ENCODE measurements at places on chromosomes 4 and X. TPM values are rescaled to one million over a fixed set of nuclear protein-coding genes. Genes with fewer than 3 reads are reported as not detected.

The ARHGAP36 gene
- not detected for total RNA-seq

The PASD1 gene
- total RNA-seq: not detected

The SPATA4 gene
- 0.66 TPM for total RNA-seq

The SLITRK4 gene
- 0.99 TPM for total RNA-seq

GRCh38 chr4:76758290-76758882 lies 139.6 kb downstream of the SOWAHB start:
- peak; percentile 71 for DNase-seq
- peaks cover 35% of the 10 kb centered on the region for H3K4me1 ChIP-seq
- no peak overlapping the region for H3K4me3 ChIP-seq
- H3K27ac ChIP-seq: peak overlapping the region; percentile 51
- H3K27me3 ChIP-seq: no peaks in the 10 kb centered on the region

DNA sequence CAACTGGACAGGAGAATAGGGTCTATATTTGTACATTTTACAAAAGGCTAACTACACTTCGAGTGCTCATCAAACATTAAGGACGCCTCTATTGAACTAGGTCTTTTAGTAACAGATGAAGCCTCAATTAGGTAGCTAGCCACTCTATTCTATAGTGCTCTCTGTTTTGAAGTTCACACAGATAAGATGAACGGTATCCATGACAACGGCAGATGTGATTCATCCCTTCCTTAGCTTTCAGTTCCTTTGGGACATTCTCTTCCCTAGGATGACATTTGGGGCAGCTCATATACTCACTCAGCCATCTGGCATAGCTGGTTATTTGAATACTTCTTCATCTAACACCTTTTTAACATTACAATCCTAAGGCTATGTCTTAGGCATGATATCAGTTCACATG lies 62.4 kb upstream of the WDFY3 start:
- DNase-seq: peak; percentile 58
- no peaks in the 10 kb centered on the region for H3K36me3 ChIP-seq
- no peak overlapping the region for H3K27ac ChIP-seq
- H3K4me1 ChIP-seq: no peaks in the 10 kb centered on the region
- H3K27me3 ChIP-seq: no peaks in the 10 kb centered on the region

DNA sequence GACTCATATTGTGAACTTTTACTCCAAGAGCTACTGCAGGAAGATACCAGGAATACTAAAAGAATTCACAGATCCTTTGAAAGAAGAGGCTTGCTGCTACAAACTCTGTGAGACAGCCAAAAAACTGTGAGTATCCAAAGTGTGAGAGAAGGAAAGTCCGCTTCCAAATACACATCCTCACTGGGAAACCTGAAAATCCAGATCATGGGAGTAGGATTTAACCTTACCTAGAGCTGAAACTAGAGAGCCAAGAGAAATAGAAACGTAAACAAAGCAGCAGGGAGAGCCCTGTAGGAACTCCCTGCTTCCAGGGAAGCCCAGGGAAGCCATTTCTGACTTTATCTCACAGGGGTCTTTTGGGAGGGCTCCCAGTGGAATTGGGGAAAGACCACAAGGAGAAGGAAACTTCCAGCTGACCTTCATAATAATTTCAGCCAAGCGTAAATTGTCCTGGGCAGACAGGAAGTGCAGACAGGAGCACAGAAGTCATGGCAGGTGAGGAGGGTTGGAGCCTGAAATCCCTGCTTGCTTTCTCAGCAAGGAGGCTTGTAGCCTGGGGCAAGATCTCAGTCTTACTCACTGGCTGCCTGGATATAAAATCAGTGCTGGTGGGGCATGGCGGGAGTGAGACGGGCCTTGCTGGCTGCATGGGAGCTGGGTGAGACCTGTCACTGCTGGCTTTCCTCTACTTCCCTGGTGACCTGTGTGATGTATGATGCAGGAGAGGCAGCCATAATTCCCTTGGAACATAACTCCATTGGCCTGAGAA lies 26.2 kb upstream of the NFKB1 start:
- H3K27ac ChIP-seq: no peak overlapping the region
- DNase-seq: no peak
- H3K36me3 ChIP-seq: no peaks in the 10 kb centered on the region
- H3K4me1 ChIP-seq: no peaks in the 10 kb centered on the region
- H3K27me3 ChIP-seq: no peaks in the 10 kb centered on the region

- no peak overlapping the region for H3K4me3 ChIP-seq
- no peak overlapping the region for H3K27ac ChIP-seq
- no peaks in the 10 kb centered on the region for H3K4me1 ChIP-seq
- no peaks in the 10 kb centered on the region for H3K36me3 ChIP-seq
These were observed 384.5 kb upstream of the TENM3 start for GRCh38 chr4:181858741-181859140.

GRCh38 chr4:48022192-48022799 lies 5.7 kb downstream of the NIPAL1 start:
- DNase-seq: peak; percentile 68

GRCh38 chr4:168699224-168699878 lies 202.5 kb downstream of the PALLD start:
- H3K36me3 ChIP-seq: no peaks in the 10 kb centered on the region

DNA sequence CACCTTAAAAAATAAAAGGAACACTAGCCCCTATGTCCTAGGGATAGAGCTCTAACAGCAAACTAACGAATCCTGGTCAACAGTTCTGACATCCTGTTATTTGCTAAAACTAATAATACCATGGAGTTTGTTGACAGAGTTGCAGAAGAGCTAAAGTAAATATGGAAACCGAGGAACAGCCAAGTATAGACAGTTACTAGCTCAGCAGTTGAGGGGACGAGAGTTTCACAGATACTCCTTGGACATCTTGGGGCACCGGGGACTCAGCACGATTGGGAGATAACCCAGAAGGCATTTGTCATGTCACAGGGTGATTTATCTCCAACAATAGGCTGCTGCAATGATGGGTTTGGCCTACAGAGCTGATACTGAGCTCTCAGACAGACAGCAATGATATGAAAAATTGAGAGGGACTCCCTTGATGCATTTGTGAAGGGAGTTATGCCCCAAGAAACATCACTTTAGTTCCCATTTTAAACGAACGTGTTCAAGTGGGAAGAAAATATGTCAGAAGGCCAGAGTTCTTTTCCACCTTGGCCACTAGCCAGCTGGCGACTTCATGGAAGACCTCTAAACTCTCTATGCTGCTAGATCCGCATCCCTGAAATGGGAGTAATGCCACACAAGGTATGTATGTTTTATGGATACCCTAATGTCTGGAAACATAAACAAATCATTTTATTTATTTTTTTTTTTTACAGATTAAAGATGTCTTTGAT lies 48.6 kb downstream of the TSC22D3 start:
- no peaks in the 10 kb centered on the region for H3K27me3 ChIP-seq
- no peak overlapping the region for H3K27ac ChIP-seq
- H3K36me3 ChIP-seq: no peaks in the 10 kb centered on the region
- no peaks in the 10 kb centered on the region for H3K4me1 ChIP-seq
